CD4-positive, alpha-beta T cell treated with Interleukin-15 for 1 hour (primary cell): ENCODE measurements at places on chromosomes 6 and 20.

DNA sequence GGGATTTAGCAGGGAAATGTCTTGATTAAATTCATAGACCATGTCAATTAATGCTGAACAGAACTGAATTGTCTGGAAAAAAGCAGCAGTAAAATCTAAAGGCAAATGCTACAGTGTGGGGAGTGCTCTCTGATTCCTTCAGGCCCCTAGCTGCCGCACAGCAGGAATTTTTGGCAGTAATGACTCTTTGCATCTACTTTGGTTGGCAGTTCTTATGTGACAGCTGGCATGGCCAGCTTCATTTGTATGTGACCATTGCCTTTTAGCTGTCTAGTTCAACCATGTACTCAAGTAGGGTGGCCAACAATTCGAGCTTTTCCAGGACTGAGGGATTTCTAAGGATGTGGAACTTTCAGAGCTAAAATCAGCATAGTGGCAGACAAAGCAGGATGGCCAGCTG is 499.1 kb upstream of the MAN1A1 start:
- DNase-seq, result no peak

GRCh38 chr6:26105109-26105730 is 18.0 kb downstream of the HFE start:
- no peak for DNase-seq

- no peak for DNase-seq
Measured at GRCh38 chr20:22819784-22820183, 215.3 kb upstream of the SSTR4 start.

DNA sequence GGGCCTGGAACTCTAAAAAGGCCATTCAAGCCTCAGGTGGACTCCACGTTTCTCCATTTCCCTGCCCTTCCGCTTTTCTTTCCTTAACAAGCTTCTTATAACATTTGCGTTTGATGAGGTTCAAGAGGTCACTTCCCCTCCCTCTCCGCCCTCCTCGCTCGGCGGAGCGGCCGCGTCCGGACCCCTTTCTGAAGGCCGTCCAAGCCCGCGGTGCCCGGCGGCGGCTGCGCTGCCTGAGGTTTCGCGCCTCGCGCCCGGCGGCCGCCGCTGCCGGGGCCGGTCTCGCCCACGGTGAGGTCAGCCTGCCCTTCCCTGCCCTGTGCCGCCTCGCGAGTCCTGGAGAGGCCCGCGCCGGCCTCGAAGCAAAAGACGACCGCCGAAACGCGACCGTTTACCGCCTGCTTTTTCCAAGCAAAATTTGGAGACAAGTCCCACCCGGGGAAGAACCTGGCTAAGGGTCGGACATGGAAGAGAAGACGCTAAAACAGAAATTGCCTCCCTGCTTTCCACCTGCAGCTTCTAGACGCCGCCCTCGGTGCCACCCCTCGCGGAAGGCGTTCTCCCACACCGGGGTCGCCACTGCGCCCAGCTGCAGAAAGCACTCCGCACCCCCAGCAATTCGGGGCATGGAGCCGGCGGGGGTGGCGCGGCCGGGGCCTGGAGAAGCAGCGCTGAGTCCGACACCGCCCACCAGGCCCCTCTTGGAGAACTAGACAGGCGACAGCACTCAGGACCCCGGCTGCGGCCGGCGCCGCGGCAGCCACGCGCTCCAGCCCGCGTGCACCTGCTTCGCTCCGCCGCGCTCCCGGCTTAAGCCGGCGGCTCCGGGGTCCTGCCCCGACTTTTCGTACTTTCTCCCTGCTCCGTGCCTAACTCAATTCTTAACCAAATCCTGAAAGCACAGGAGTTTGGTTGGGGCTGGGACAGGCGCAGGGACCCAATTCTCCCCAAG is 11.0 kb upstream of the FOXF2 start:
- no peak for DNase-seq

DNA sequence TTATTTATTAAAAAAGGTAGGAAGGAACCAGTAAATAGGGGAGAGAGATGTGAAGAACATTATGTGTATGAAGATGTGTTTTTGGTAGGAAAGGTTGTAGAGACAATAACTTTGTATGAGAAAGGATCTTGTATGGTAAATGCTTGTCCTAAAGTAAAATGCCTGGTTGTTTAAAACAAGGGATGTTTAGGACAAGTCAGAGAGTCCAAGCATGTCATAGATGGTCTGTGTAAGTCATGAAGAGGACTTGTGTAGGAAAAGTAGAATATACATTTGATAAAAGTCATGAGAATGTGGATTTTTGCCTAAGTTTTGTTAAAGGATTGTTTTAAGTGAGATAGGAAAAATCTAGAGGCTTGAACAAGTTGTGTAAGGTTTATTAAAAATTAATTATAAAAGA is 325.1 kb downstream of the CDH26 start:
- no peak for DNase-seq

DNA sequence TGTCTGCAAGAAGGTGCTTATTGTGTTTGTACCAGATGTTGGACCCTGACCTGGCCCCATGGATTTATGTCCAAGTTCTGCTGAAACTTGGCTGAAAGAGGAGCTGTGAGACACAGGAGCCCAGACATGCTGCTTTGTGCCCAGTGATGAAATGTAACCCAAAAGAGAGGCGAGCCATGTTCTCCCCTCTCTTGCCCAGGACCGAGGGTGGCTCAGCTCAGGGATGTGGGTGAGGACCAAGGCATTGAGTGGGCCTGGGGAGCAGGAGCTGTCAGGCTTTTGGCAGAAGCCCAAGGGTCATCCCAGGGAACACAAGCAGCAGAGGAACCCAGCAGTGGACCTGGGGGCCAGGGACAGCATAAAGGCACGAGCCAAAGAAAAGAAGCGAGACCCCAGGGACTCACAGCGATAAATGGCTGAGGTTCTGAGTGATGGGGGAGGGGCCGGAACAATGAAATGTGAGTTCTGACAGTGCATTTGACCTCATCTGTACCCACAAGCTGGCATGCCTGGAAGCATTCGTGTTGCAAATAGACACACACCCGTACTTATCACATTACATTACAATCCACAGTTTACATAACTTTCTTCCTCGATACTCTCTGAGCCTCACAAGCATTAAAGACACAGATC is 363.4 kb upstream of the JARID2 start:
- DNase-seq, result no peak

GRCh38 chr6:104585646-104586045 is 274.1 kb downstream of the HACE1 start:
- no peak for DNase-seq

DNA sequence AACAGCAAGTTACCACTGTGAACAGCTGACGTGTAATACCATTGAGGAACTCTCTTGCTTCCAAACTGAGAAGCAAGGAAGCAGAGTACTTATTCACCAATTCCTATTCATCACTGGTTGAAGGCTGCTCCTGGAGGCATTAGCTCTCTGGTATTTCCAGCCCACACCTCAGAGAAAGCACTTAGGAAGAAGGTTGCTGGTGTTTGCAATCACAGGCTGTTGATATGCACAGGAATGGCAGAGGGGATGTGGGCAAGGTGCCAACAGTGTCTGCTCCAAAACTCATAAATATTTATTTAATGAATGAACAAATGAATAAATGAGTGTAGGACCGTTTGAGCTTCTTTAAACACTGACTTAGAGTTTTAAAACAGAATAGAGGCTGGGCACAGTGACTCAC is 6.9 kb upstream of the RRBP1 start:
- no peak for DNase-seq

- DNase-seq, result no peak
Measured at GRCh38 chr6:34990971-34991560, 102.0 kb downstream of the ANKS1A start.

DNA sequence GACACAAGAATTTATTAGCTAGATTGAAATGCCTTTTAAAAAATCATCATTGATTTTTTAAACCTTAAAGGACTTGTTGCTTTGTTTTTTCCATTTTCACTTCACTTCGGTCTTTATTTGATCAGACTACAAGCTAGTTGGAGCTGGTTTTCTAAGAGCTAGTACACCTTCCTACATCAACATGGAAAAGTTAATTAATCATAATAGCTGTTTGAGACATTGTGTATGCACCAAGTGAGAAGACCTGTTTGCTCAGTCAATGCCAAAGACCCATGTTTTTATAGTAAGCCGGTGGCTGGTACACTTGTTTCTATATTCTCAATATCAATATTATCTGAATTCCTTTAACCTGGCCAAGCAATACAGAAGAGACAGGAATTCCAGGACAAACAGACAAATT is 310.2 kb upstream of the SGK1 start:
- DNase-seq, result no peak

- DNase-seq, result no peak
Measured at GRCh38 chr20:31355981-31356380, 12.4 kb upstream of the DEFB118 start.

DNA sequence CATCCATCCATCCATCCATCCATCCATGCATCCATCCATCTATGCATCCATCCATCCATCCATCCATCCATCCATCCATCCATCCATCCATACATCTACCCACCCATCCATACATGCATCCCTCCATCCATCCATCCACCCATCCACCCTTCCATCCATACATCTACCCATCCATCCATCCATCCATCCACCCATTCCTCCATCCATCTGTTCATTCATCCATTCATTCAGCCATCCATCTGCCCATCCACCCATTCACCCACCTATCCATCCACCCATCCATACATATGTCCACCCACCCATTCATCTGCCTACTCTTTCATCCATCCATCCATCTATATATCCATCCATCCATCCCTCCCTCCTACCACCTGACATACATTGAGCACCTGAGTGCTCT is 70.7 kb upstream of the NNAT start:
- DNase-seq, result no peak

DNA sequence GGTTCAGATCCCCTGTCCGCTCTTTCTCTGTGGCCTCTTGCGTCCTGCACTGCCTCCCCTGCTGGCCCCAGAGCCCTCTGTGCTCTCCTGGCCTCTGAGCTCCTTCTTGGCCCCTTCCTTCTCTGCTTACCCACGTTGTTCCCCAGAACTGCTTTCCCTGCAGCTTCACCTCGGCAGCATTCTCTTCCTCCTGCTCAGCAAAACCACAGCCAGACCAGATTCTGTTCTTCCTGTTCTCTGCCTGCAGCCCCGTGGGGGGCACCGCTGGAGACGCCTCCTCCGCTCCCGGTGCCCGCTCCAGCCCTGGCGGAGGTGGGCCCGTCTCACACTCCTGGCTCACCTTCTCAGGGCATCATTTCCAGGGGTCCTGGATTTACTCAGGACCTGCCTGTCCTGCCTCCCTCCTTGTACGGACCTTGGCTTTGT is 59.7 kb downstream of the TCP11 start:
- no peak for DNase-seq

DNA sequence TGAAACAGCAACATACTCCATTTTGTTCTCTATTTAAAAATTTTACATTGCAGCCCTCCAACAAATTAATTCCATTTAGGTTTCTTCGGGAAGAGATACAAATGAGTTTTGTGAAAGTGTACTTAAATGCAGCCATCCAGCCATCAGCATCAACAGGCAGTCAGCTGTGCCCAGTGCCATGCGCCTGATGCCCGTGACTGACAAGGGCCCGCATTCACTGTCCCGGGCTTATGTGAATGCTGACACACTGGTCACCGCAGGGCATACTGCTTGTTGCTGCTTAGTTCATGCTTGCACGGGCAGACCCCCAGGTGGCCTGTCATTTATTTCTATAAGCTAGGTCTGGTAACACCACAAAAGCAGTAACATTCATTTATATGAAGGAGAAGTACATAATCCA is 224.9 kb upstream of the QKI start:
- no peak for DNase-seq

- no peak for DNase-seq
Measured at GRCh38 chr6:90604546-90604945, 17.7 kb upstream of the MAP3K7 start.

GRCh38 chr6:168081858-168082546 is 3.0 kb upstream of the FRMD1 start:
- DNase-seq, result no peak

DNA sequence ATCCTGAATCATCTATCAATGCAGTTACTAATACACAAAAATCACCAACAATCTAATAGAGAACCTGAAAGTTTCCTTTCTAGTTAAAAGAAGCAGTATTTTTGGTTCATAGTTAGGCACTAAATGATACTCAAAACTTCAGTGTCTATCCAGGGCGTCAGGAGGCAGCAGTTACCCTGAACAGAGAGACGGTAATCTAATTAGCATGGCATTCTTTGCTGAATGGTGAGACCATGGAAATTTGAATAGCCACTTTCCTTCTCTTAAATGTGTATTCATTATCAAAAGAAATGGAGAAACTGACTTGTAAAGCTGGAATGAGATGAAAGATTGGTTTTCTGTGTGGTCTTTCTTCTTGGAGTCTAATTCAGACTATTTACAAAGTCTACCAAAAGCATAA is 146.6 kb upstream of the BMP5 start:
- DNase-seq, result no peak

GRCh38 chr20:51763965-51764602 is 4.1 kb downstream of the ATP9A start:
- no peak for DNase-seq

GRCh38 chr6:150208611-150209352 is 65.9 kb downstream of the PPP1R14C start:
- DNase-seq, result no peak

- DNase-seq, result no peak
Measured at GRCh38 chr6:150620244-150620643, 20.6 kb downstream of the PLEKHG1 start.

- DNase-seq, result no peak
Measured at GRCh38 chr6:135002974-135003703, 51.5 kb downstream of the HBS1L start.

DNA sequence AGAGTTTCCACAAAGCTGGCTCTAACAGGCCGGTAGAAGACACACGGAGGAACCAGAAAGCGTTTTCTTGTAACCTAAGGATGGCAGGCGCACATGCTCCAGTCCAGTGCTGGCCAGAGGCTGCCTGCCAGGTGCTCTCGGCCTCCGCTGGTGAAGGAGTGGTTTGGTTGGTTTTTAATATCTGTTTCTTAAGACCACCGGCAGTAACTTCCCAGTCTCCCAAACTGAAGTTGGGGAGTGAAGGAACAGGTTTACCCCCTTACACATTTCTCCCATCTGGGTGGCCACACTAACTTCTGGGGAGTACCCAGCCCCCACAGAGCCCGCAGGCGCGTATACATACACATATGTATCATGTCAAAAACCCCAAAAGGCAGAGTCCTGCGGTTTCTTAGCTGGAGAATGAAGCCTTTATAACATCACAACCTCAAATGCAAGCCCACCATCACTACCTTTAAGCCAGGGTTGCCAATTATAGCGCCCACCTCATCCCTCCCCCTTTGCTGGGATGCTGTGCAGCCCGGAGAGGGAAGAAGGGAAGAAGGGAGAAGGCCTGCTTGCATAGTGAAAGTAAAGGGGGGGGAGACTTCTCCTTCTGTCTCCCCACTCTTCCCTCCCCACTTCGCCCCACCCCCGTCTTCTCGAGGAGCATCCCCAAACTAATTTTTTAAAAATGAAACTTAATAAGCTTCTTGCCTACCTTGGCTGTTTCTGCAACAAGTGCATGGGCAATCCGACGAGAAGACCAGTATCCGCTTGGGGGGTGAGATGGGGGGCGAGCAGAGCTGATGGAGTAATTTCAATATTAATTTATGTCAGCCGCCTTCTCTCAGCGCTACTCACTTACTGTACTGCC is 1.0 kb downstream of the TRERF1 start:
- DNase-seq, result peak; percentile 17
